T-cell (primary cell): ENCODE measurements at places on chromosomes 2 and 18.

DNA sequence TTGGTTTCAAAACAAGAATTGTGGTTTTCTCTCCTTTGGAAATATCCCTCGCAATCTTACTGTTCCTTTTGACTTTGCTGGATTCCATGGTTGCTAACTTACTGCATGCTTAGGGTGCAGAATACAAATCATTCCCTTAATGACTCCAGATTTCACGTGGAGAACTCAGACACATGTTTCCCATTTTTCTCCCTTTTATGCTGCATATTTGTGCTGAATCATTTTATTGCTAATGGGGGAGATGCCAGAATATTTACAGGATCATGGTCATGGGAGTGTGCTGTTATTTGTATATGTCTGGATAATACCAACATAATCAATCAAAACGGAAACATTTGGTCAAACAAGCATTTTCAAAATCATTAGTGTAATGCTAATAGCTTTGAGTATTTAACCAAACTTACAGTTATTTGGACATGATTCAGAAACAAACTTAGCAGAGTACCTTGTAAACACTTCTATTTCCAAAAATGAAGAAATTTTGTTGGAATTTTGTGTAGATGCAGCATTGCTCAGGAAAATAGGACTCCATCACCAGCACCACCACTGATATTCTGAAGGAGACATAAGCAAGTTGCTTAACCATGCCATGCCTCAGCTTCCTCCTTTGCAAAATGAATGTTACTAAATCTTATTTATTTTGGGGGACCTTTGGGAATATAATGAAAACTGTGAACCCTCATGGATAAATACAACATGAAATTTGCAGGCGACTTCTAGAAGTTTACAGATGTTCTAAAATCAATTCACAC is 122.5 kb upstream of the RND3 start:
- no peak for DNase-seq

DNA sequence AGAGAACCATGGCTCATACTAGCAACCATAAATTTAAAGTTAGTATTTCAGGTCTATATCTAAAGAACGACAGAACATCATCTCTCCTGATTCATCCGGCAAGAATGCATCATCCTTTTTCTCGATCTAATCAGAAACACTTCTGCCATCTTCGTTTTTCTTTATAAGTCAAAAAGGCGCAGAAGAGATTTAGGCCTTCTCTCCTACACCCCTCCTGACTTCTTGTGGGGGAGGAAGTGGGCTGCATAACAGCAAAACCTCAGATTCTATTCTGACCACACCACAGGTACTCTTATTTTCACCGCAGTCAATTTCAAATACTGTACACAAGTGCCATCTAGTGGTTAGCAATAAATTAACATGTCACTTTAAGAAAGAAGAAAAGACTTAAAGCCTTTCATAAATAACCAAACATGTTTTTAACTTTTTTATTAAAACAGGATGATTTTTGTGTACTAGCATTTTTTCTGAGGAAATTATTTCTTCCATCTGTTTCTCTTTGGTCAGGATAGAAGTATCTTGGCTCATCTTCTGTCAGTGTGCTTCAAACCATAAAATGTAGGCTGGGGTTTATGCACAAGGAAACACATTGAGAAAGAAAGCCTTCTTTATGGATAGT is 48.4 kb upstream of the PIK3C3 start:
- DNase-seq = no peak

DNA sequence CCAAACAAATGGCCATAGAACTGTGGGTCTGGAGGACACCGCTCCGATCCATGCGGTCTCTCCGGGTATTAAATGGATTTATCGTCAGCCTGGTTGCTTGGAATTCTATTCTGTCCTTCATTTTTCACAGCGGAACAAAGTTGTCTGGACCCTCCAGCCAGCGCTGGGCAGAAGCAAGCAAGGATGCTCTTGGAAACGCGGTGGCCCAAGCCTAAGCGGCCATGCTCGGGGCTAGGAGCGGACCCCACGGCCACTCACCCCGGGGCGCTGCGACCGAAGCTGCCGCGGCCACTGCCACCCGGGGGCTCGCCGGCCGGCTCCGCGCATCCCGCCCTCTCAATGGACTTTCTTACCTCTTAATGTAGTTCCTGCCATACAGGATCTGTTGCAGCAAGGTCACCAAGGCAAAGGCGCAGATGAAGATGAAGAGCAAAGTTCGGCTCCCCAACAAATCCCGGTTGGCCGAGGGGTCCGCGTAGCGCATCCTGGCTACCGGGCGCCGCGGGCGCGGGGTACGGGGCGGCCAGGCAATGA is 761 bp downstream of the ST8SIA5 start:
- no peak for DNase-seq

DNA sequence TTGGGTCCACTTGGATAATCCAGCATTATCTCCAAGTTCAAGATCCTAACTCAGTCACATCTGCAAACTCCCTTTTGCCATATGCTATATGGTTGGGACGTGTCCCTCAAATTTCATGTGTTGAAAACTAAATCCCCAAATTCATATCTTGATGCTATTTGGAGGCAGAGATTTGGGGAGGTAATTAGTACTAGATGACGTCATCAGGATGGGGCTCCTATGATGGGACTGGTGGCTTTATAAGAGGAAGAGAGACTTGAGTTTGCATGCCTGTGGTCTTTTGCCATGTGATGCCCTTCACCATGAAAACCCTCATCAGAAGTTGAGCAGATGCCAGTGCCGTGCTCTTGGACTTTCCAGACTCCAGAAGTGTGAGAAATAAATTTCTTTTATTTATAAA is 16.8 kb upstream of the SMAD4 start:
- no peak for DNase-seq

DNA sequence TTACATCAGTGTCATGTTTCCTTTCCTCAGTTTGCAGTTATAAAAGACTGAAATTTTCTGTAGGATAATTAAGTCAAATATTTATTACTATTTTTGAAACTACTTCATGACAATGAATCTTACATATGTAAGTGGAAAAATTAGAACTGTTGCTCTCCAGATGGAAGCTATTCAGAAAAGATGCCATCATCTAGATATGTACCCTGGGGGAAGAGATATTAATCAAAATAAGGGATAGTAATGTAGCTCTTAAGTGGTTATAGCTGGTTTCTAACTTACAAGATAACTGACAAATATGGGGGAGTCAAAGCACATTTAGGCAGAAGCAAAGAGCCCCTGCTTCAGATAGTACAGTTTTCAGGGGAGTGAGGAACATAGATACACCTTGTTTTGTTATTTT is 38.1 kb upstream of the PAX3 start:
- no peak for DNase-seq

DNA sequence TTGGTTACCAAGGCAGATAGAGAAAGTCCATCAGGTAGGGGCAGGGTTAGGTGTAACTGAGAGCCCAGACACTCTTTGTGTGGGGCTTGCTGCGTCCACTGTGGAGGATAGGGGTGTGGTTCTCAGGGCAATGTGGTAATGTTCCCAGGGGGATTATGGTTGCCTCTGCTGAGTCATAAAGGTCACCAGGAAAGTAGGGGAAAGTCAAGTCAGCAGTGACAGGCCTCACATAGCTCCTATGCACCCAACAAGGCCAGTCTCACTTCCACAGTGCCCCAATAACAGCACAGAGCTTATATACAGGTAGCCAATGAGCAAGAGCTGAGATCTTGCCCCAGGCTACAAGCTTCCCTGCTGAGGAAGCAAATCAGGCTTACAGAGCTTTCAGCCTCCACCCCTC is 1438.0 kb upstream of the ZEB2 start:
- DNase-seq = no peak

DNA sequence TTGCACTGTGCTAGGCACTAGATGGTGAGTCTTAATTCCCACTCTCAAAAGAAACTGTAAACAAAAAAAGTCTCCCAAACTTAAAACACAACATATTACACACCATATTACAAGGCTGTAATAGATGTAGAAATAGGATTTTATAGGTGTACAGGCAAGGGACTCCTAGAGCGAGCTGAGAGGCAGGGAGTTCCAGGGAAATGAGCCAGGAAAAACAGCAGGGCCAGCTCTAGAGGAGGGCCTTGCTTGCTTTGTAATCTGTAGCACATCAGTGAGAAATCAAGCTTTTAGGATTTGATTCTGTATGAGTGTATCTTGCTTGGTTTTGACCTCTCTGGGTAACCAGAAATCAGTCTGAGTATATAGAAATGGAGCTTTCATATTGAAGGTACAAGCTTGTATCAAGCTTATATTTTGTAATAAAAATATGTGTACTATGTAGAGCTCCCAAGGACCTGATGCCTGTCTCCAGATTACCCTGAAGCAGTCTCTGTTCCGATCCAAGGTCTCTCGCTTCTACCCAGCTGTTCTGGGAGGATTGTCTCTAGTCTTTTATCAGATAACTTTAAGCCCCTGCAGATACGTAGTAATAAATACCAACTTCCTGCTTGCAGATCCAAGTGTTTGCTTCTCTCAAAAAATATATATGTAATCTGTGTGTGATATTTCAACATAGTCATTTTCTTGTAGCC is 73.0 kb downstream of the MYO1B start:
- no peak for DNase-seq

DNA sequence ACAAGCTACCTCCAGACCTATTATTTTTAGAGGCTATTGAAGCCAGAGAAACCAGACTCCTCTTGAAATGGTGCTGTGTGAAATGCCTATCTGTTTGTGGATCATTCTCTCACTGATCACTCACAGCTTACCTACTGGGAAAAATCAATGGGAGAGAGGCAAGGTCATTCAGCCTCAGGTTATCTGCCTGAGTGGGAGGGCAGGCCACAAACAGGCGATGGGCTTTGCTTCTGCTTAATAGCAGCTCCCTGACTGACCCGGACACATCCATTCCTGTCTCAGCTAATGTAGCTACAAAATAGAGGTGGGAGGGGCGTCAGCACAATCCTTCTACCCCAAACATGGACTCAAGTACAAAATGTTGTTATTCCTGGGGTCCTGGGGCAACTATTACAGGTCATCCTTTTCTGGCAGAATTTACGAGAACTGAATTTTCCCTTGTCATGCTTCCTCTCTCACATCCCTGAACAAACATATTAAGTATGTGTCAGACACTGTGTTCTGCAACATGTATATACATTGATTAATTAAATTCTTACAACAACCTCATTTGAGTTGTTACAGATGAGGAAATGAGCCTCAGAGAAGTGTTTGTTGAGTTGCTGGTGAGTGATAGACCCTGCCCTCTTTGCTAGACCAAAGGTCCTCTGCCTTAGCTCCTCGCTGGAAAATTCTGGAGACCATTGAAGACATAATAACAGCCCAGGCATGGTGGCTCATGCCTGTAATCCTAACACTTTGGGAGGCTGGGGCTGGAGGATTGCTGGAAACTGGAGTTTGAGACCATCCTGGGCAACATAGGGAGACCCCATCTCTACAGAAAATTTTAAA is 60.5 kb downstream of the CDK15 start:
- DNase-seq = no peak

- no peak for DNase-seq
Observed at GRCh38 chr2:75403991-75404428, 156.7 kb downstream of the EVA1A start.

DNA sequence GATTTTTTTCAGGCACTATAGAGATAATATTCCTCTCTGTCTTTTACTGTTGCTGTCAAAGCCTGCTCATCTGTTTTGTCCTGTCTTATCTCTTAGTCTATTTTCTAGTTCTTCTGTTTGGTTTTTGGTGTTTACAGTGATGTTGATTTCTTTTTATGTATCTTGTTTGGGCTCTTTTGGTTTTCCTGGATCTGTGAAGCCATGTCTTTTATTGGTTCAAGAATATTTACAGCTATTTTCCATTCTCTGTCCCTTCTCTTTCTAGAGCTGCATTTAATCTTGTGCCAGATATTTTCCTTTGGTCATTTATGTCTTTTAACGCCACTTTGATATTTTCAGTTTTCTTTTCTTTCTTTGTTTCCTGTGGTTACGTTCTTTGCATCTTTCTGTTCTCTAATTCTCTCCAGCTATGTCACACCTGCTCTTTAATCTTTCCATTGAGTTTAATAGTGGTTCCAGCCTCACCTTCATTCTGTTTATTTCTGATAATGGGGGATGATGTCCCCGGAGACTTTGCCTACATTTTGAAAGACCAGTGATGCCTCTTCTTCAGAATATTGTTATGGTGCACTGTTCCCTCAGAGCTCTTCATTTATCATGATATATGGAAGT is 32.0 kb downstream of the SMCHD1 start:
- DNase-seq = no peak

DNA sequence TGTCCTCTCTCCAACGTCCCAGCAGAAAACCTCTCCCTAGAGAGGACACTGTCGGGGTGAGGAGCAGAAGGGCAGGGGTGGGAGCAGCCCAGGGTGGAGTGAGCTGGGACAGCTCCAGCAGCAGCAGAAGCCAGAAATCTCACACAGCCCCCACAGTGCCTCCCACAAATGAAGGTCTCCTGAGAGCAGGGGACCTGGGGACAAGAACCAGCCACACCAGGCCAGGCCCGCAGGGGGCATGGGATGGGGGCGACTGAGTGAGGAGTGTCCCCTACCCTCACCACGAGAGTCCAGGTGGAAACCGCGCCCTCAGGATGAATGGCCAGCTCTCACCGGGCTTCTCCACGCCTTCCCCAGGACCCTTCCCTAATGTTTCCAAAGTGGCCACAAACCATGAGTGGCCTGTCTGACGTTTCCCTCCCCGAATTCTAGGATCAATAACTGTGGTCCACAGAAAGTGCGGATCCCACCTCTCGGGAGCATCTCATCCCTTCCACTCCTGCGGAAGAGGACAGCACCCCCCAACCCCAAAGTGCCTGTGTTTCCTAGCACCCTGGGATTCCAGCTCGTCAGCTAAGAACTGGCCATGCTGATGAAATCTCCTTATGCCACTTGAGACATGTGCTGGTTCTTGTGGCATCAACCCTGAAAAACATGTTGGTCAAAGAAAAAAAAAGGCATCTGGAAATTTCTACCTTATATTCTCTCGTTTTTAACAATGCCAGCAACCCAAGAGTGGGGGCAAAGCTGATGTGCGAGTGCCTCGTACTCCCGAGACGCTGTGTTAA is 121.1 kb downstream of the HDAC4 start:
- DNase-seq = no peak

- DNase-seq = no peak
Observed at GRCh38 chr2:172708247-172708646, 27.4 kb upstream of the RAPGEF4 start.
